ENCODE measurements at places on chromosomes 11 and 22. TPM values are rescaled to one million over a fixed set of nuclear protein-coding genes. Genes with fewer than 3 reads are reported as not detected.

The BTG4 gene
- not detected for total RNA-seq

The APOA4 gene
- total RNA-seq = 0.35 TPM

The TSPAN18 gene
- 27.6 TPM for total RNA-seq

The MS4A1 gene
- 1.3 TPM for total RNA-seq

The CAPN5 gene
- total RNA-seq = 24.8 TPM

The MYBPC3 gene
- total RNA-seq = 0.23 TPM

The GAL gene
- not detected for total RNA-seq

The C11orf65 gene
- 0.64 TPM for total RNA-seq

The APOA5 gene
- total RNA-seq = not detected

The OR51T1 gene
- total RNA-seq = not detected

The EMID1 gene
- total RNA-seq = 58.3 TPM
